ENCODE measurements at places on chromosomes 2 and 18.

GRCh38 chr2:186842373-186842772, 6.6 kb downstream of the ZSWIM2 start:
- DNase-seq: no peak

DNA sequence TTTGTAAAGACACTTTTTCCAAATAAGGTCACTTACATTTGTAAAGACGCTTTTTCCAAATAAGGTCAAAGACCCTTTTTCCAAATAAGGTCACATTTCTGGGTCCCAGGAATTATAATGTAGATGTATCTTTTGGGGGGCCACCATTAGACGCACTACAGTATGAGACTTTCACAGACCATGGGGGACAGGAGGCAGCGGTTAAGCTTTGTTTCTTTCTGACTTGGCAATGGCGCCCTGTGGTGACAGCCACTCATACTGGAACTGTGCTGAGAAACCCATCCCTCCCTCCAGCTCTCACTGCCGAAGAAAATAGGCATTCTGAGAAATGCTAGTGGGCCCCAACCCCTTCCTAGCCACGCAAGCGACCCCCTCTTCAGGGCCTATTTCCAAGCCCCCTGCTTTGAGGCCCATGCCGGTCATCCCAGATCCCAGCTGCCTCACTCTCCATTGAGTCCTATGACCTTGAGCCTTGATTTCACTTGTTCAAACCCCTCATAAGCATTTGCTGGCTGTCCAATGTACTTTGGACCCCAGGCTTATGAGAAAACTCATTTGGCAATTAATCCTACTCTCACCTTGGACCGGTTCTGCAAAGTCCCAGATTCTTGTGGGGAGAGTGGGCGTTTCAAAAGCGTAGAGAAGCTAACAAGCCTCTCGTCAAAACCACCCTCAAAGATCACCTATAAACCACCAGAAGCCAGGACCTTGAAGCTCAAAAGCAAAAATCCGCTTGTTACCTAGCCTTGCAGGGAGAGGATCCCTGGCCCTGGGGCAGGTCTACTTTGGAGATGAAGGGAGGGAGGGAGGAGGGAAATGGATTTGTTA, 11.3 kb upstream of the SPATA3 start:
- no peak for DNase-seq

DNA sequence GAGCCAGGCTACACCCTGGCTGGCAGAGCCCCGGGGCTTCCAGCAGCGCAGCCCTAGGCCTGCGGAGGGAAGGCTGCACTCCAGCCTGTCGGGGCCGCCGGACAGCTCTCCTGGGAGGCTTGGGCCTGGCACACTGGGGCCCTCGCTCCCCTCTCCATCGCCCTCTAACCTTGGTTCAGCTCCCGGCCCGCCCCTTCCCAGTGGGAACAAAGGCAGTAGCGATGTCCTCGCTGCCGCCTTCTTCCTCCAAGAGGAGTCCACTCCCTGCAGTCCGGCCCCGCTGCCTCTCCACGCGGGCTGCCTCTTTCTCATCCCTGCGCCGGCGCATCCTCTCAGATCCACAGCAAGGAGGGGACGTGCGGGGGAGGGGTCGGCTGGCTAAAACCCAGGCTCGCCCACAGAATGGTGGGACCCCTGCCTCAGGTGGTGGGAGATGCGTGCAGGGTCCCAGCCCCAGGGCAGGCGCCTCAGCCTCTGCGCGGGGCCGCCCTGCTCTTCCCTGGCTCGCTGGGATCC, 138.1 kb downstream of the TWIST2 start:
- no peak for DNase-seq

GRCh38 chr2:104050656-104051242, 803.2 kb upstream of the POU3F3 start:
- DNase-seq: no peak

GRCh38 chr18:7567474-7568425, 634 bp downstream of the PTPRM start:
- no peak for DNase-seq

GRCh38 chr2:167398873-167399272, 510.6 kb downstream of the XIRP2 start:
- DNase-seq: no peak

- no peak for DNase-seq
Observed at GRCh38 chr2:46367286-46367685, 70.1 kb downstream of the EPAS1 start.

DNA sequence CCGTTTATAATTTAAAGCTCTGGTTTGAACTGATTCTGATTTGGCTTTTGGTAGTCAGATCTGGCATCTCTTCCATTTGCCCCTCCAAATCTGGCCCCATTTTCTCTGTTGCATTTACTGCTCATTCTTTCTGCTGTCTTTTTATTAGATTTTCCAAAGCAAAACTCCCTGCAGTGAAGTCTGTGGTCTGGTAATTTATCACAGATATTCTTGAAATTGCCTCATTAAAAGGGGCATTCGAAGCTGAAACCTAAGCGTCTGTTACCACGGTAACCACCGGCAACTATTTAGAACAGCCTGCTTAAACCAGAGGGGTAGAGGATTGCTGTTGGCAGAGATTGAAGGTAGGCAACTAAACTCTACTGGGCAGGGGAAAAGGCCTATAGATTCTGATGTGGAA, 111.5 kb upstream of the UPP2 start:
- no peak for DNase-seq

GRCh38 chr2:188345020-188345419, 53.3 kb downstream of the GULP1 start:
- DNase-seq: no peak
